ENCODE measurements at places on chromosomes 2 and 18.

GRCh38 chr2:238101891-238102841 is 2.0 kb downstream of the ESPNL start:
- no peak for DNase-seq

DNA sequence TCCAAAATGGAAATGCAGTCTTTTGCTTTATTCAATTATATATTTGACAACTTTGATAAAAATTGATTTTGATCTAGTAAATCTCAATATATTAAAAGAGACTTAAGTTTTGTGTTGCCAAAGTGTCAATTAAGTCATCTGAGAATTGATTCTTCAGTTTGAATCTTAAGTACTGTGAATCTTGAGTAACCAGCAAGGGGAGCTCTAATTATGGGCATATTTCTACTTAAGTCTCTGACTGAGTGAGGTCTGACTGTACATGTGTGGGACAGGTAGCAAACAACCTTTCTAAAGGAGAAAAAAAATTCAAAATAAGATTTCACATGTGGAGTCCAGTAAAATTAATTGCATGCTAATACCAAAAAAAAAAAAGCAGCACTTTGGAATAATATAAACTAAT is 503.7 kb upstream of the SLC8A1 start:
- DNase-seq = no peak

- DNase-seq = no peak
Measured at GRCh38 chr2:110998311-110998710, 122.4 kb upstream of the BCL2L11 start.

DNA sequence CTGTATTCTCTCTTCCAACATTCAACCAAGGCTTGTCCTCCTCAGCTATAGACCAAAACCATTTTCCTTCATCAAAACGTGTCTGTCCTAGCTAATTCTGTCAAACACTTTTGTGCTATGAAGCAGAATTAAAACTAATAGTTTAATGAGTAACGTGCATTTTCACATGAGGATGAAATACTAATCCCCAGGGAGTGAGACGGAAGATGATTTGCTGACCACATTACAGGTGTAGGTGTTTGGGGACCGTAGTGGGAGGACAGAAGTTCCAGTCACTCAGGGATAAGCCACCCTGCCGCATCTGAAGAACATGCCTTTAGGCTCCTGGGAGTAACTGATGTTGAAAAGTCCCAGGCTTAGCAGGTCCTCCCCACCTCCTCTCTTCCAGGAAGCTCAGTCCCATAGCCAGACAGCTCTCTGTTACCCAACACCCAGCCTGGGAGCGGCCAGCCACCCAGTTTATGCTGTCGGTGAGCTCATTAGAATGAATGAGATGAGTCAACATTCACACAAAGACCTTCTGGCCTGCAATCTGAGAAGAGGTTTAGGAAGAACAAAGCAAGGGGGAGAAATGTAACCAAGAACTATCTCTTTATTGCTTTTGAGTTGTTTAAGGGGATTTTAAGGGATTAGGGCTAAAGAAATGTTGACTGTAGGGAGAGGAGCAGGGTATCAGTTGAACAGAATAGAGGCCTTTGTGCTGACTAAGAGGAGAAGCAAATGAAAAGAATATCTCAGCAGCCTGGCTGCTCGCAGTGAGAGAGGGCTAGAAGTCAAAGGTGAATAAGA is 122.5 kb downstream of the FOXI3 start:
- peak; percentile 33 for DNase-seq

GRCh38 chr2:71801969-71802368 is 345.7 kb downstream of the CYP26B1 start:
- no peak for DNase-seq

GRCh38 chr2:204346906-204347305 is 198.4 kb upstream of the PARD3B start:
- no peak for DNase-seq

DNA sequence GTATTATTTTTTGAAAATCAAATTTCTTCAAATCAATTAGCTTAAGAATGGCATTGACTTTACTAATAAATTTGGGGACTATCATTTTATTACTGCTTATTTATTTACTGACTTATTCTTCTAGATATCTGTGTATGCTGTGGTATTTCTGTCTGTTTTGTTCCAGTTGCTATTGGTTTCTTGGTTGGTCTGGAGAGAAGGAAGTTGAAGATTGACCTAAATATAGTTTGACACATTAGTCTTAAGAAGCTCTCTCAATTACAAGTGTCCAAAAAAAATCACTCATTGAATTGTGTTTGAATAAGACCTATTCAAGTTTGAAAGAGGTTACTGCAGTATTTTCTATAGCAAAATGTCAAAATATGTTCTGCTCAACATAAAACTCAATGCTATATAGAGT is 153.3 kb upstream of the KYNU start:
- no peak for DNase-seq

DNA sequence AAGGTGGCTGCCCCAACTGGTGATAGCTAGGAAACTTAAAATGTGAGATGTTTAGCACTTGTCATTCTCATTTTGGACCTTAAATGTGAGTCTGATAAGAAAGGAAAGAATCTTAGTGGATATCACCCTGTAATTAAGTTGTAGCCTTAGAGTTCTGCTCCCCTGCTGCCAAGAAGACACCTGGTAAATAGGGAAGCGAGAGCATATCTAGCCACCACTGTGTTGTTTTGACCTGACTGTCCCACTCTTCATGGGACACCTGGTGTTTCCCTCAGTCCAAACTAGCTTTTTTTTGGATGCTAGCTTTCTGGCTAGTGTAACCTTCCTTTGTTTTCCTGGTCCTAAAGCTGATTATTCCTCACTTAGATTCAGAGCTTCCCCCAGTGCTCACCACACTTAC is 357.6 kb downstream of the RAD51AP2 start:
- DNase-seq = no peak

GRCh38 chr2:150809103-150809502 is 321.6 kb upstream of the RND3 start:
- DNase-seq = no peak

GRCh38 chr2:226450141-226450540 is 349.5 kb downstream of the IRS1 start:
- DNase-seq = no peak

- no peak for DNase-seq
Measured at GRCh38 chr18:43572163-43572562, 294.9 kb upstream of the SYT4 start.

DNA sequence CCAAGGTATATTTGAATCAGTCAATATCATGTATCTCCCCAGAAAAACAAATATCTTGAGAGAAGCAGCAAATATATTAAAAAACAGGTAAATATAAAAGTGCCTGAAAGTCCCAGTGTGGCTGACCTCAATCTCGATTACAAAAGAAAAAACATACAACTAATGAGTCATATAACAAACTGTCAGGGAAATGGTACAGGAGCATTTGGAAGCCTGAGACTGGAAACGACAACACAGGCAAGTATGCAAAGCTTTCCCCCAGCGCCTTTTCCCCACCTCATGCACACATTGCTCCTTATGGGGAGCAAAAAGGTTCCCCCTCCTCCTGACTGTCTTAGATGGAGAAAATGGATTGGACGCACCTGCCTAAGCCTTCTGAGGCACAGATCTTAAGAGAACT is 230.7 kb downstream of the TMX3 start:
- no peak for DNase-seq

GRCh38 chr2:134683561-134684112 is 35.2 kb downstream of the TMEM163 start:
- DNase-seq = no peak

DNA sequence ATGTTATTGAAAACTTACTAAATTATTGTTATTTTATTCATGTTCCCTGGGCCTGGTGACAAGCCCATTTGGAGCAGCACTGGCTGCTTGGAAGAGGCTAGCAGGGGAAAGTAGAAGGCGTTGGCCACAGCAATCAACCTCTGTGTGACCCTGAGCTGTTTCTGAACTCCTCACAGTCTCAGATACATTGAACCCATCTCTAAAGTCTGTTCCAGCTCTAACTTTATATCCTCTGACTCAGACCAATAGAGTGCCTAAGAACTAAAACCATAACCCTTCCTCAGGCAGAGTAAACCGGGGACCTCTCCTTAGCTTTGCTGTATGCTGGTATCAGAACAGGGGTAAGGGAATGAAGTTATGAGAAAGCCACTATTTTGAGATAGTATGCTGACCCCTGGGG is 96.4 kb upstream of the NOL4 start:
- DNase-seq = no peak

DNA sequence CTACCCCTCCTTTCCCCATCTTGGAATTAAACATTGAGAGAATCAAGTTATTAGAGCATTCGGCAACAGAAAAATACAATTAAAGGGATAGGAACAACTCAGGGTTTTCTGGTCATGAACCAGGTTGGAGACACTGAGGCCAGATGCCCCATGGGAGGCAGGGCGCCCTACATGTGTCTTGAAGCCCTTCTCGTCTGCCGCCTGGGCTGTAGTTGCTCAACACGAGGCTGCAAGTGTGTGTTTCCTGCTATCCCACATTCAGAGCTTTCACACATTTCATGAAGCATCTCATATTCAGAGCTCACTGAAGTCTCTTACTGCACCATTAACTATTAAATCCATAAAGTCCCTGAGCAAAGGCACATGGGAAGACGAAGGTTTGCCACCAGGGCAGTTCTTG is 28.8 kb downstream of the TTC39C start:
- DNase-seq = no peak

DNA sequence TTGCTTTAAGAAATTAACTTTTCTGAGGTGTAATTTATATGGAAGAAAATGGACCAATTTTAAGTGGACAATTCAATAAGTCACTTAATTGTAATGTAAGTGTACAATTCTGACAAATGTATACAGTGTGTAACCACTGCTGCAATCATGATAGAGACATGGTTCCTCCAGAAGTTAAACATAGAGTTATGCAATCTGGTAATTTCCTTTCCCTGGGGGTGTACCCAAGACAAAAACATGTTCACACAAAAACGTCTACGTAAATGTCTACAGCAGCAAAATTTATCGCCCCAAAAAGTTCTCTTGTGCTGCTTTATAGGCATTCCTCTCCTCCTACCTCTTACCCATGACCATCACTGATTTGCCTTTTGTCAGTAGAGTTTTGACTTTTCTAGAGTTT is 141.5 kb downstream of the AQP4 start:
- no peak for DNase-seq

- DNase-seq = no peak
Measured at GRCh38 chr2:65880436-65880835, 448.0 kb upstream of the SPRED2 start.

- DNase-seq = no peak
Measured at GRCh38 chr2:239625971-239626734, 225.3 kb upstream of the HDAC4 start.

- DNase-seq = no peak
Measured at GRCh38 chr2:204881655-204882054, 336.4 kb downstream of the PARD3B start.

DNA sequence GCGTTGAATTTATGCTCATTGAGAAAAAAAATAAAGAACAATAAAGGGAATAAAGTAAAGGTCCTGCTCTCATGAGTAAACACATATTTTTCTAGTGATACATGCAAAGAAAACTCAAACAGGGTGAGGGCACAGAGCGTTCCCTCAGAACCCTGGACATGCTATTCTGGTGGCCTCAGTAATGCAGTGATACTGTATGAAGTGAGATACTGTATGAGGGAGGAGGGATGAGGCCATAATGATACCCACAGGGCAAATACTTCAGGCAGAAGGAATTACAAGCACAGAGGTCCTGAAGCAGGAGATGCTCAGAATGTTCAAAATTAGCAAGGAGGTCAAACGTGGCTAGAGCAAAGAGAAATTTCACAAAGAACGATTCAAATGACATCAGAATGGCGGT is 28.4 kb upstream of the RNU4ATAC start:
- DNase-seq = no peak

DNA sequence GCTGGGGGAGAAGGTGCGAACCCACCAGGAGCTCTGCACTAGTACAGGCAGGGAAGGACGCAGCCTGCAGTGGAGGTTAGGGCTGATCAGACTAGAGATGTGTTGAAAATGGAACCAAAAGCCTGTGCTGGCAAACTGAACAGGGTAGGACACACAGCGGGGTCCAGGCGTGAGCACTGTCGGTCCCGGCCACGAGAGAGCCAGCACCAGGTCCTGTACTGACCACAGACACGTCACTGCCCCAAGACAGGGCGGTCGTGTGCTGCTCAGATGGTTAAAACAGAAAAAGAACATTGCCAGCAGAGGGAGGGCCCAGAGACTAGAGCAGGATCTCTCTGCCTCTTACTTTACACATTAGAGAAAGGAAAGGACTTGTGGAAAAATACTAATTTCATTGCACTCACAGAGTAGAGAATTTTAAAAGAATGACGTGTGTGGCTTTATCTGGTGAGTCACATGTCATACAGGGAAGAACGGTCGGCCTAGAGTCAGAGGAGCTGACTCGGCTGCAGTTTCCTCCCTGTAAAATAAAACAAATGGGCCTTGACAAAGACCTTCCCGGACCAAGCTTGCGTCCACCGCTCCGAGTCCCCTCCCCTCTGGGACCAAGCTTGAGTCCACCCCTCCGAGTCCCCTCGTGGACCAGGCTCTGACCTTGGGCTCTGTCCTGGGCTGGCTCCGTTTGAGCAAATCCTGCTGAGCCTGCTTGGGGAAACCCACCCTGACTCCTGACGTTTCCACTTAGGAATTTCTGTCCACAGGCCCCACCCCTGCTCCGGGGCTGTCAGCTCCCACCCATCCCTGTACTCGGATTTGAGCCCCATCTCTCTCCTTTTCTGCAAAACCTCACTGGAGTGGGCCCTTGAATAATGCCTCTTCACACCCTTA is 16.7 kb upstream of the ADI1 start:
- no peak for DNase-seq

DNA sequence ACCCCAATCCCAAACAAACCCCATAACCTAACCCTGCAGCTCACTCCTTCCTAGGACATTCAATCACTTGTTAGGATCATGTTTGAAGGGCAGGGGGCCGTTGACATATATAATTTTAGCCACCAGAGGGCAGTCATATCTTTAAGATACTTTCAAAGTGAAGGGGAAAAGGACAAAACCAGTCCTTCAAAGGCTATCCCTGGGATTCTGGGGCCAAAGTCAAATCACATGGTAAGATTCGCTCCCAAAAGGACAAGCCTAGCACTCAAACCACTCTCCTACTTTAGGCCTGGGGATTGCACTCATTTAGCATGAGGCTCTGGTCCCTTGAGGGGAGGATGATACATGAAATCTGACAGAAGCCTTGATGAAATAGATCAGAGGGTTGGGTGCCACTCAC is 44.6 kb downstream of the HAUS1 start:
- peak; percentile 22 for DNase-seq

DNA sequence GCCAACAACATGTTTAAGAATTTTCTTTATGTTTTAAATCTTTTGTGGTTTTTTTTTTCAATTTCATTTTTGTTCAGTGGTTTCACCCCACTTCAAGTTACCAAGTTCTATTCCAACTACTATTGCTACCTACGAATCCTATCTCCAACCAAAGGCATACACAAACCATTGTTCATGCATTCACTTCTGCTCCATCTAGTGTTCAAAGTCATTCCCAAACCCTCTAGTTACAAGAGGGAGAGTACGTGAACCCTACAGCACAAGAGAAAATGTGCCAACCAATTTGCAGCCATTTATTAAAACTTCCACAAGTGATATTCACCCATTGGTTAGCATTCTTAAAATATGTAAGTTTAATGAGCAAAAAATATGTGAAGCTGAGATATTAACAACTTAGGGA is 295.1 kb upstream of the KYNU start:
- DNase-seq = no peak

Measured in SHP77 treated with DMSO at 0.1 percent for 48 hours (cell line).